ENCODE measurements at places on chromosomes 5 and 9. TPM values are rescaled to one million over a fixed set of nuclear protein-coding genes. Genes with fewer than 3 reads are reported as not detected.
A peak's percentile ranks its signal among the peaks of the same experiment; 100 is the strongest.

ITGA2 gene
- 3.8 TPM for total RNA-seq

ADRA1B gene
- total RNA-seq: 1.8 TPM

LOX gene
- 19.2 TPM for total RNA-seq

PTTG1 gene
- 2.4 TPM for total RNA-seq

DNA sequence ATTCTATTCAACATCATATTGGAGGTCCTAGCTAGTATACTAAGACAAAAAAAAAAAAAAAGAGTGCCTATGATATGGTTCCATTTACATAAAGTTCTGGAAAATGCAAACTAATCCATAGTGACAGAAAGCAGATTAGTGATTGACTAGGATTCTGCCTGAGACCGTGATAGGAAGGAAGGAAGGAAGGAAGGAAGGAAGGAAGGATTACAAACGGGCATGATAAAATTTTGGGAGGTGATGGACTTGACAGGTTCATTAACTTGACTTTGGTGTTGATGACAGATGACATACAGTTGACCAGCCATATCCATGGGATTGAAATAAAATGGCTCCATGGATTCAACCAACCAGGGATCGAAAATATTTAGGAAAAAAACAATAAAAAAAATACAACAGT is 79.1 kb upstream of the MAN2A1 start:
- no peak for DNase-seq

DNA sequence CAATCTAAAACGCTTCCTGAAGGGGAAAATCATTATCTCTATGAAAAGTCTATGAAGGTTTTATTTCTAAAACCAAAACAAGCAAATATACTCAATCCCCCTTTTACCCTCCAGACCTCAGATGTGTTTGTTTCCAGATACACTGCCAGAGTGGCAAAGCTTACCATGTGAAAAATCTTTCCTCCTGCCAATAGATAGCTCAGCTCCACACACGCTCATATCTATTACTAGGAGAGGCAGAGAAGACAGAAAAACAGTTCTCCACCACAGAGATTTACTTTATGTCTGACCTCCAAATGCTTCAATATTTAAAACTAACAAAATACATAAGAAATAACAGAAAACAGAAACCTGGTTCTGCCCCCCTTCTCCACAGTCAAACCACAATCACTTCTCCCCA is 7.0 kb downstream of the IRX2 start:
- no peak for DNase-seq

DNA sequence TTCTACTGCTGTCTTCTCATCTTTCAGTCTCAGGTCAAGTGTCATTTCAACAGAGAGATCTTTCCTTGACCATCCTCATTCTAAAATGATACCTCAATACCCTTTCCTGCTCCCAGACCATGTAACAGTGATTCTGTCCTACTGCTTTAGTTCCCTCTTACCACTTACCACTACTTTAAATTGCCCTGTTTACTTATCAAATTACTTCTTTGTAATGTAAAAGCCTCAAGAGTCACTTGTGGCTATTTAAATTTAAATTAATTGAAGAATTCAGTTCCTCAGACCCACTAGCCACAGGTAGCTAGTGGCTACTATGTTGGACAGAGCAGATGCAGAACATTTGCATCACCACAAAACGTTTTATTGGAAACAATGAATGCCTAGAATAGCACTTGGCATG is 217.3 kb downstream of the ADAMTS6 start:
- DNase-seq: no peak

GRCh38 chr9:99588299-99588698 is 233.4 kb upstream of the NR4A3 start:
- DNase-seq: no peak

GRCh38 chr5:128263357-128263756 is 179.8 kb downstream of the SLC12A2 start:
- no peak for DNase-seq

- peak; percentile 63 for DNase-seq
Measured at GRCh38 chr9:130940693-130941576, 1.9 kb upstream of the FIBCD1 start.

Data from left cardiac atrium (tissue), 4 donors.